GM23338 (cell line): ENCODE measurements at places on chromosomes 6 and 20. TPM values are rescaled to one million over a fixed set of nuclear protein-coding genes. Genes with fewer than 3 reads are reported as not detected.

DNA sequence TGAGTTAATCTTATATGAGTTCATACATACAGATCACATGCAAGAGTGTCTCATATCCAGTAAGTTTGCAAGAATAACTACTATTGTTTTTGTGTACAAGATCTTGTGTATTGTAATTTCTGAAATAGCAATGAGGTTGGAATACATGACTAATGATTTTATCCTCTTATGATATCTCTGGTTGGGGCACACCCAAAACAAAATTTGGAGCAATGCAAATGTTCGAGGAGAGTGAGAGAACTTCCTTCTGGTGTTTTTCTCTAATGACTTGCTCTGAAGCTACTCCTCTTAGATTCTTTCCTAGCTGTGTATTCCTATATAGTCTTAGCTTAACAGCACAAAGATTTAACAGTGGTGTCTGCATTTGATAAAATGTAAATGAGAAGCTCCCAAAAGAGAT, 252.5 kb downstream of the LAMA2 start:
- no peak for DNase-seq

GRCh38 chr6:105482227-105482844, 79.5 kb upstream of the PREP start:
- DNase-seq, result no peak

GRCh38 chr6:154852687-154853086, 119.5 kb downstream of the SCAF8 start:
- no peak for DNase-seq

GRCh38 chr6:142934599-142934998, 10.4 kb downstream of the HIVEP2 start:
- no peak for DNase-seq

Gene SLC18B1
- polyA plus RNA-seq, result 22.0 and 26.4 TPM in 2 replicates
